ENCODE measurements at places on chromosomes 7 and 10. TPM values are rescaled to one million over a fixed set of nuclear protein-coding genes. Genes with fewer than 3 reads are reported as not detected.

CASTOR2 gene
- total RNA-seq, result 2.3 TPM

DNA sequence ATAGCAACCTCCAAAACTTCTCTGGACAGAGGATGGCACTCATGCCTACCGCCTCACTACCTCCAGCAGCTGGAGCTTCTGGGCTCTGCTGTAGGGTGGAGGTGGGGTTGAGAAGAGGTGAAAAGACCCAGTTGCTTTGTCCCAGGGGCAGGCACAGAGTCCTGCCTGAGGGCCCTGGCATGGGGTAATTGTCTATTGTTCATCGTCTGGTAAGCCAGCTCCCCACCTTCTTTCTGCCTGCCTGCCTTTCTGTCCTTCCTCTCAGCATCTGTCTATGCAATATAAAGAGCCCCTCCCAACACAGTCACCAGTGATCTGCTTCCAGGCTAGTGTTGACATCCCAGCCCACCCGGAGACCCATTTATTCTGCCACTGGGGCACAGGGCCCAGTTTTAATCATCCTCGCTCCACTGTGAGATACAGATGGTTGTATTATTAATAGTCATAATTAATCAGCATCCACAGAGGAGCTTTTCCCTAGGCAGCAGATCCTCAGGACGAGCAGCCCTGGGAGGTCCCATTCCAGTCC is 39.0 kb downstream of the ZMIZ1 start:
- no peak for DNase-seq

DNA sequence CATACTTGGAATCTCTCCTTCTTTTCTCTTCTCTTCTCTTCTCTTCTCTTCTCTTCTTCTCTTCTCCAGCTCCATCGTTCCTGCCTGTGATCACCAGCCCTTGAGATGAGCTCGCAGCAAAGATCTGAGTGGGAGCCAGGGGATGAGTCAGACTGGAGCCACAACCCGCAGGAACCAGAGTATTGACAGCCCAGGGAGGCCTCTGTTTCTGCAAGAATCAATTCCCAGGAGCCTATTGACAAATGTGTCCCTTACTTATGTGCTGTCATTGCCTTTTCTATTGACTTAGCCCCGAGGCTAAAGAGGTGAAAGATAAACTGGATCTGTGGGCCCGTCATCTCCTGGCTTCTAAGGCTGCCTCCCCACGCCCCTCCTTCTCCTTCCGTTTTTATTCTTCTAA is 13.1 kb upstream of the HABP2 start:
- DNase-seq, result peak; percentile 57

DNA sequence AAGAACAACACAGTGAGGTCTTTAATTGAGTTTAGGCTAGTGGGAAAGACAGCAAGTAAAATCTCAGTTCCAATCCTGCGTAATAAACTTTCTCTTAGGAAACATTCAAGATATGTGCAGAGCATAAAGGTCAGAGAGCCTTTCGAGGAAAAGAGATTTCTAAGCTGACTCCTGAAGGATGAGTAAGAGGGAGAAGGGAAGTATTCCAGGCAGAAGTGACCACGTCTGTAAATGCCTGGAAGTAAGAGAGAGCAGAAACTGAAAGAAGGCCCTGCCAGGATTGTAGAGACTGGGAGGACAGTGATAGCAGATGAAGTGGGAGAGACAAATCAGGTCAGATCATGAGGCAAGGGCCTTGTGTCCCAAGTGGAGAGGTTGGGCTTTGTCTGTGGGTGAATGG is 41.8 kb downstream of the PNLIPRP3 start:
- DNase-seq, result no peak

- peak; percentile 84 for DNase-seq
These were observed 106.8 kb downstream of the UBE2H start for GRCh38 chr7:129845972-129846327.

Measured in RPMI7951 (cell line).